ENCODE measurements at places on chromosomes 11 and 22. TPM values are rescaled to one million over a fixed set of nuclear protein-coding genes. Genes with fewer than 3 reads are reported as not detected.

The RIC3 gene
- 6.4 TPM for polyA plus RNA-seq

The TCF20 gene
- 23.3 TPM for polyA plus RNA-seq

The RNF214 gene
- 34.9 TPM for polyA plus RNA-seq

The ZNF215 gene
- 6.4 TPM for polyA plus RNA-seq

The SHISAL1 gene
- polyA plus RNA-seq: 3.7 TPM

The CARNS1 gene
- polyA plus RNA-seq: 0.82 TPM

The MCHR1 gene
- 4.6 TPM for polyA plus RNA-seq

The C11orf97 gene
- polyA plus RNA-seq: not detected

The FAM180B gene
- polyA plus RNA-seq: 0.09 TPM

Measured in H1 (cell line).